ENCODE measurements at places on chromosomes 3 and 15.

GRCh38 chr15:78985859-78986475, 41.1 kb upstream of the CTSH start:
- DNase-seq: no peak

- no peak for DNase-seq
Observed at GRCh38 chr15:101617390-101617965, 34.7 kb downstream of the TM2D3 start.

DNA sequence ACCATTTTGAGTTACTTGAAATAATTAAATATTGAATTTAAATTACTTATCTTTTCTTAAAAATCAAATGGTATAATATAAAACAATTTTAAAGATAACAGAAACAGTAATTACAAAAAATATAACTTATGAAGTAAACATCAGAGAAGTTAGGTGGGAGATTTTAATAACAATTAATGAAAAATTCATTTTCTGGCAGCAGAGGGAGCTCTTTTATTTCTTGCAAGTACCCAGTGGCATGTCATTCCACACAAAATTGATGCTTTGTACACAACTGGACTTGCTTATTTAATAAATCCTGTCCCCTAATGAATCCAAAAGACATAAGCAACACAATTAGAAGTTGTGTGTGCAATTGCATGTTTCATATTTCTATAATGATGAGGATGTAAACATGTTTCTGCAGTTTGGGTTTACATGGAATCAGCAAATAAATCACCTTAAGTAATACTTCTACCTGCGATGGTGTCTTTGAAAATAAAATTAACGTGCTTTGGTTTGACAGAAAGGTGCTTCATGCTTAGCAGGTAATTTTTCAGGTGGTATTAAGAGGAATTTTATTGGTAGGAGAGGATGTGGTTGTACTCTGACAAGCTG, 861.3 kb downstream of the ZPLD1 start:
- DNase-seq: no peak

DNA sequence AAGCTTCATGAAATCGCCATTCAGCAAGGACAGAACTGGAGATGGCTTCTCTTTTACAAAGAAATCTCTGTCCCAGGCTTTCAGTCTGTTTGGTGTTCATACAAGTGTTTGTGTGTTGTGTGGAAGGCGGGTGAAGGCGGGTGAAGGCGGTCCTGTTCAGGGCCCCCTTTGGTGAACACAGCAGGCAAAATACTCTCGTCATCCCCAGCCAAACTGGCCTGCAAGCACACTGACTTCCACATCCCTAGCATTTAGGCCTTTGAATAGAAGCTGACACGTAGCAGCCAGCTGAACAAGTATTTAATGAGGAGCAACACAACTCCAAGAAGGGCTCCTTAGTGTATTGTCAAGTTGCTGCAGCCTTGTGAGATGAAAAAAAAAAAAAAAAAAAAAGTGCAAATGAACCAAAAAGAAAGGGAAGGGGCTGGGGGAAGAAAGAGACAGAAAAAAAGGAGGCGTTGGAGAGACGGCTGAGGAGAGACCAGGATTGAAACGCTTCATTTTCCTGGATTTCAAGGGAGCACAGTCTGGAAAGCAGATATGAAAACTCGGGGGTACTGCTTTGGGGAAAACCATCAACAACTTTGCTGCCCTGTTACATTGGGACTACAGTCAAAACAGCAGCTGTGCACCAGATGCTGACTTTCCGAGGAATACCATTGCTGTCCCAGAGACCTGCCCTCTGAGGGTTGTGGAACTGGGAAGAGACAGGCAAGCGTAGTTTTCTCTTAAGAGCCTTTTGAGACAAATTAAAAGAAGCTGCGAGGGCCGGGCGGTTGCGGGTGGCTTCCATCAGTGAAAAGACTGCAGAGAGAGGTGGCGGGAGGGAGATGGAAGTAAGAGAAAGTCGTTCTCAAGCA, 74.6 kb downstream of the TGFBR2 start:
- DNase-seq: peak; percentile 81

DNA sequence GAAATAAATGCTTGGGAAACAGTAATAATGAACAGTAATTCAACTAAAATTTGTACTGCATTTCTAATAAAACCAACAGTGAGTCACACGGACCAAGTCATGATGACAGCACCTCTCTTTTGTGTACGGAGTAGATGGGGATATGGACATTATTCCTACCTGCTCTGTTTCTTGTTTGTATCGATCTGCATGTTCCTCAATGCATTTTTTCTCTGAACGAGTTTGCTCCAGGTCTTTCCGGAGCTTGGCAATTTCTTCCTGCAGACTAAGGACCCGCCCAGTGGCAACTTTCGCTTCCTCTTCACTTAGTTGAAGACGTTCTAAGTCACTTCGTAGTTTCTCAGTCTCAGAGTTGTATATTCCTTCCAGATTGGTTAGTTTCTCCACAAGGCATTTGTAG, 74.4 kb upstream of the MYO5C start:
- no peak for DNase-seq

GRCh38 chr3:149251186-149251585, 29.6 kb upstream of the CP start:
- no peak for DNase-seq

GRCh38 chr15:42275780-42276391, 2.7 kb upstream of the TMEM87A start:
- DNase-seq: no peak

DNA sequence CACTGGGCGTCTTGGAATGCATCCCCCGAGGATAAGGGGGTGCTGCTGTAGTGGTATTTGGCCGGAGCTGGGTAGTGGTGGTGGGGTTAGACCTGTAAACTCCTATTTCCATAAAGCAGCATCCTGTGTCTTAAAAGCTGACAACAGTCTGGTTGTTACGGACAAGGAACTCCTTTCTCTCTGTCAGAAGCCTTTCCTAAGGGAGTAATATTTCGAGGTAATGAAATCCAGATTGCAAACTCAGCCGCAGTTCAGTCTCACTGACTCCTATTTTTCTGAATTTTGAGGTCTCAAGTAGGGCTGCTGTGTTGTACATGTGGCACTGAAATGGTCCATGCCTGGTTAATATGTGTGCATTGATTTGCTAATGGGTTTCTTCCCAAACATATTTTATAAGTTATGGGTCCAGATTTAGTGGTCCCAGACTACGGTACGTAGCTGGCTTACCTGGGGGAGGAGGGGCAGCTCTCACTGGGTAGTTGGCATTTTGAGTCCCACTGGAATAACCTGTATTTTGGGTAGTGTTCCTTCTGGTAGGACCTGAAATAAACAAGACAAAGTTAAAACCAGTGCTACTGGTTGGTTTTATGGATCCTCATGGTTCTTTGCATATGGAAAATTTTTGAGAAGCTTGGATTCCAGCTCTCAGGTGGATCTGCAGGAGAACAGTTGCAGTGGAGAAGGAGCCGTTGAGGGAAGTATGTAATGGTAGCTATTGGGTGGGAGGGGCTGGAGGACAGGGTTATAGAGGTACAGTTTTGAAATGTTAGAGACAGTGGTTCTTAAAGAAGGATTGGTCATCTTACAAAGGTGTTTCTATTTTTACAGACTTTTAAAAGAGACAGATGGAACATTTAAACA, 48.6 kb upstream of the LDHAL6B start:
- DNase-seq: no peak

All from left hindlimb (tissue), 1 donor.